ENCODE measurements at places on chromosomes 2 and 18. TPM values are rescaled to one million over a fixed set of nuclear protein-coding genes. Genes with fewer than 3 reads are reported as not detected.

The RAB27B gene
- 0.42 TPM for total RNA-seq

The UPP2 gene
- not detected for total RNA-seq

DNA sequence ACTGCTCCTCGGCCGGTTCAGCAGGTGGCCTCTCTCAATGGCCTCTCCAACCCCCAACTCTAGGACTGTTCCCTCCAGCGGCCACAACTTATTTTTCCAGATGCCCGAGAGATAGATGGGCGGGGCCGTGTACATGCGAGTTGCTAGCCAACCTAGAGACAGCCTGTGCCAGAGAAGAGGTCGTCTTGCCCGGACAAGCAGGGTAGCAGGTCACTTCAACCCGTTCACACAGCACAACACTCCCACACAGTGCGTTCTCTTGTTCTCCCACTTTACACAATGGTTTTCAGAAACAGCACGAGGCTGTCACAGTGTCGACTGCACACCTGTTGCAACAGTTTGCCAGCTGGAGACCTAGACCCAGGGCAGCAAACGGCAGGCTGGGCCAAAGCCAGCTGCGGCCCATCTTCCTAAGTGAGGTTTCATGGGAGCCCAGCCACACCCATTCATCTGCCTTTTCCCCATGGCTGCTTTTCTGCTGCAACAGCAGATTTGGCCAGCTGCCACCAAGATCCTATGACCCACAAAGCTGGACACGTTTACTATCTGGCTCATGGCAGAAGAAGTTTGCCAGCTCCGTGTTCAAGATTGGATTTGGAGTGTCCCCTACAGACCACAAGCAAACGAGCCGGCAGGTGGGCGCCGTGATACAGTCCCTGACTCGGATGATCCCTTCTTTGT is 7.3 kb upstream of the PRLH start:
- no peaks in the 10 kb centered on the region for H3K36me3 ChIP-seq
- no peak overlapping the region for H3K4me3 ChIP-seq
- peaks cover 29% of the 10 kb centered on the region for H3K4me1 ChIP-seq
- no peak overlapping the region for H3K27ac ChIP-seq
- no peaks in the 10 kb centered on the region for H3K27me3 ChIP-seq

The SYT4 gene
- 1.2 TPM for total RNA-seq

DNA sequence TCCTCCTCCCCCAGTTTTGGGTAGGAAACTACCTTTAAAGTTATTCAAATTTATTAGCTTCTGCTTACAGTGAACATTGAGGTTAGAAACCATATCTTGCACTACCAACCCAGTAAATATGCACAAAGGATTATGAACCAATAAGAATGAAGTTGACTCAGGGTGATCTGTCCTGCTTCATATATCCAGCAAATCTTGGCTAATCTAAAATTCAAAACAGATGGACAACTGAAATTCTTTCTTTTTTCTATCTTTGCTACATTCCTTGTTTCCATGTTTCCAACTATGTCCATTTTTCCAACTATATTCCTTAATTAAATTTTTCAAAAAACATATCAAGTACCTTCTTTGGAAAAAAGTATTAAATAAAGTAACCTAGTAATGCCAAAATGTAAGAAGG is 149.3 kb downstream of the FAM124B start:
- H3K36me3 ChIP-seq = no peaks in the 10 kb centered on the region
- no peak for DNase-seq
- no peak overlapping the region for H3K4me3 ChIP-seq
- H3K27ac ChIP-seq = no peak overlapping the region
- H3K27me3 ChIP-seq = no peaks in the 10 kb centered on the region
- no peaks in the 10 kb centered on the region for H3K4me1 ChIP-seq

The LYG2 gene
- not detected for total RNA-seq

The DTNA gene
- 189 TPM for total RNA-seq

The CRYBA2 gene
- not detected for total RNA-seq

DNA sequence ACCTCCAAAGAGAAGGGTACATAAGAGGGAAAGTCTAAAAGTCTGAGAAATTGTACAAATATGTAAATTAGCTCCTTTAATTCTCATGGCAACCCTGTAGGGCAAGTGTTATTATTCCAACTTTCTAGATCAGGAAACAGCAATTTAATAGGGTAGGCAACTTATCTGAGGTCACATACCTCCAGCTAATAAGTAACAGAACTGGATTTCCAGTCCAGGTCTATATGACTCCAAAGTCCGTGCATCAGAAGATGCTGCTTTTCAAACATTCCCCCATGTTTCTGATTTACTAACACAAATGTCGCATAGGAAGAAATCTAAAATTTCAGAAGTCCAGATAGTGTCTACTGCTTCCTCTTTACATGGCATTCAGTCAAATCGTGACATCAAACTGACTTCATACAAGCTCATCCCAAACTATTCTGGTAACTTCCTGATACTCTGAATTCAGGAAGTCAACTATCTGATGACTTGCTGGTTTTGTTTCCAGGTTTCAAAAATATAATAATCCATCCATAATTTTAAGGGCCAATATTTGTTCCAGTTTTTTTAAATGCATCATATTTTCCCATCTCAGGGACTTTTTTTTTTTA is 419.3 kb upstream of the ACVR2A start:
- no peak overlapping the region for H3K4me3 ChIP-seq
- H3K27me3 ChIP-seq = no peaks in the 10 kb centered on the region
- no peaks in the 10 kb centered on the region for H3K36me3 ChIP-seq
- DNase-seq = no peak
- H3K4me1 ChIP-seq = no peaks in the 10 kb centered on the region

GRCh38 chr18:43846299-43846698 is 569.0 kb upstream of the SYT4 start:
- peaks cover 21% of the 10 kb centered on the region for H3K4me1 ChIP-seq
- no peak for DNase-seq

The NOSTRIN gene
- 21.5 TPM for total RNA-seq

The PID1 gene
- 68.7 TPM for total RNA-seq

The SP140 gene
- 0.65 TPM for total RNA-seq

The FN1 gene
- total RNA-seq = 2,256 TPM

The MRO gene
- total RNA-seq = 0.83 TPM

The DAPL1 gene
- total RNA-seq = not detected

GRCh38 chr18:2217356-2217755 is 353.9 kb downstream of the METTL4 start:
- H3K4me1 ChIP-seq = no peaks in the 10 kb centered on the region
- no peak for DNase-seq
- no peak overlapping the region for H3K4me3 ChIP-seq
- no peak overlapping the region for H3K27ac ChIP-seq
- no peaks in the 10 kb centered on the region for H3K36me3 ChIP-seq
- H3K27me3 ChIP-seq = no peaks in the 10 kb centered on the region

DNA sequence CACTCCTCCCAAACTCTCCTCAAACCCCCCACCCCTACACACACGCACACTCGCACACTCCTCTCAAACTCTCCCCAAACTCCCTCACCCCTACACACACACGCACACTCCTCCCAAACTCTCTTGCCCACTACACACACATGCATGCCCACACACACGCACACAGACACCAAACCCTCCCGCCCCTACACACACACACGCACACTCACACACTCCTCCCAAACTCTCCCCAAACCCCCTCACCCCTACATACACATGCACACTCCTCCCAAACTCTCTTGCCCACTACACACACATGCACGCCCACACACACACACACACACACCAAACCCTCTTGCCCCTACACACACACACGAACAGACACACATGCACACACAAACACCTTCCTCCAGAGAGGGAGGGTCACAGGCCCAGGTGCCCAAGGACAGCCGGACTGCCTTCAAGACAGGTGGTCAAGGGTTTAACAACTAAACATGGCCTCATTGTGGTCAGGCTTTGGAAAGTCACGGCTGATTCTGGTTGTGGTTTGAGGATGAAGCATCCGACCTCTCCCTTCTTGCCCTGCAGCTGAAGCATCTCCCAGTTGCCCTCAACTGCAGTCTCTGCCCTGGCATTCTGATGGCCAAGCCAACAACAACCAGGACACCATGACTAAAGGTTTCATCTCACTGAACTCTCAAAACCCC is 72.3 kb upstream of the SNTG2 start:
- H3K4me1 ChIP-seq = no peaks in the 10 kb centered on the region
- H3K27me3 ChIP-seq = peaks cover 44% of the 10 kb centered on the region
- no peak overlapping the region for H3K4me3 ChIP-seq
- no peak for DNase-seq

- no peak overlapping the region for H3K27ac ChIP-seq
- H3K36me3 ChIP-seq = no peaks in the 10 kb centered on the region
- H3K27me3 ChIP-seq = no peaks in the 10 kb centered on the region
Observed at GRCh38 chr2:161533218-161533617, 91.0 kb upstream of the SLC4A10 start.

- H3K4me3 ChIP-seq = peak overlapping the region; percentile 87
- H3K4me1 ChIP-seq = peaks cover 53% of the 10 kb centered on the region
- H3K36me3 ChIP-seq = no peaks in the 10 kb centered on the region
- peak overlapping the region; percentile 89 for H3K27ac ChIP-seq
- no peak for DNase-seq
Observed at GRCh38 chr18:67517444-67517765, 885 bp upstream of the DSEL start.

The SGO2 gene
- 1.9 TPM for total RNA-seq

The CYP27A1 gene
- total RNA-seq = 26.3 TPM

The MTCL1 gene
- total RNA-seq = 48.0 TPM

The CENPA gene
- not detected for total RNA-seq

- no peaks in the 10 kb centered on the region for H3K4me1 ChIP-seq
- H3K27me3 ChIP-seq = no peaks in the 10 kb centered on the region
- peak; percentile 45 for DNase-seq
- no peaks in the 10 kb centered on the region for H3K36me3 ChIP-seq
Observed at GRCh38 chr2:102484310-102485061, 11.5 kb downstream of the SLC9A4 start.

- peaks cover 13% of the 10 kb centered on the region for H3K36me3 ChIP-seq
- peak overlapping the region; percentile 80 for H3K27ac ChIP-seq
- DNase-seq = peak; percentile 93
- H3K27me3 ChIP-seq = no peaks in the 10 kb centered on the region
Observed at GRCh38 chr2:207926133-207926988, 99.0 kb downstream of the PLEKHM3 start.

The DNAH6 gene
- total RNA-seq = 0.13 TPM

GRCh38 chr2:65096948-65097347 is 33.0 kb downstream of the RAB1A start:
- H3K4me3 ChIP-seq = no peak overlapping the region
- H3K27ac ChIP-seq = no peak overlapping the region
- H3K4me1 ChIP-seq = peaks cover 7% of the 10 kb centered on the region

The ABCB11 gene
- not detected for total RNA-seq

GRCh38 chr18:11868230-11868629 is 17.0 kb downstream of the CHMP1B start:
- no peak overlapping the region for H3K4me3 ChIP-seq
- no peaks in the 10 kb centered on the region for H3K36me3 ChIP-seq
- DNase-seq = no peak
- no peak overlapping the region for H3K27ac ChIP-seq

GRCh38 chr18:77009675-77010074 is 122.9 kb downstream of the MBP start:
- H3K27me3 ChIP-seq = no peaks in the 10 kb centered on the region
- H3K27ac ChIP-seq = no peak overlapping the region
- no peak for DNase-seq

The DUSP19 gene
- total RNA-seq = 7.0 TPM

- H3K4me1 ChIP-seq = no peaks in the 10 kb centered on the region
- no peak overlapping the region for H3K27ac ChIP-seq
- no peak for DNase-seq
- H3K27me3 ChIP-seq = no peaks in the 10 kb centered on the region
- no peak overlapping the region for H3K4me3 ChIP-seq
Observed at GRCh38 chr2:186724736-186725135, 30.9 kb downstream of the FAM171B start.

DNA sequence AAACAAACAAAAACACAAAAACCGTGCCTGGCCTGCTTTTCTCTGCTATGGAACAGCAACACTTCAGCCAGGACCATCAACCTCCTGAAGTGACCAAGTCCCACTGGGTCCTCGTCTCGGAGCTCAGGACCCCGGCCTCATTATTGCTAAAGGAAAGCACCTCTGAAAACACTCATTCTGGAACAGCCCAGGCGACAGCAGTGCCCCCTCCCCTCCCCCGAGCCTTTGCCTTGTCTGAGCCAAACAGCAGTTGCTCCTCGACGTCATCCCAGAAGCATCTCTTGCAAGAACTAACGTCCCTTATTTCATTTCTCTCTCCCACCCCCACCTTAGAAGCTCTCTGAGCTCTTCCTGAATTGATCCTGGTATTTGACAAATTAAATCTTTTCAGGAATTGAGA is 27.4 kb downstream of the APCDD1 start:
- no peak overlapping the region for H3K4me3 ChIP-seq
- H3K36me3 ChIP-seq = peaks cover 23% of the 10 kb centered on the region
- H3K4me1 ChIP-seq = peaks cover 8% of the 10 kb centered on the region
- H3K27me3 ChIP-seq = no peaks in the 10 kb centered on the region

Measured in esophagus muscularis mucosa (tissue), 4 donors.